ENCODE measurements at places on chromosomes 11 and 22.

DNA sequence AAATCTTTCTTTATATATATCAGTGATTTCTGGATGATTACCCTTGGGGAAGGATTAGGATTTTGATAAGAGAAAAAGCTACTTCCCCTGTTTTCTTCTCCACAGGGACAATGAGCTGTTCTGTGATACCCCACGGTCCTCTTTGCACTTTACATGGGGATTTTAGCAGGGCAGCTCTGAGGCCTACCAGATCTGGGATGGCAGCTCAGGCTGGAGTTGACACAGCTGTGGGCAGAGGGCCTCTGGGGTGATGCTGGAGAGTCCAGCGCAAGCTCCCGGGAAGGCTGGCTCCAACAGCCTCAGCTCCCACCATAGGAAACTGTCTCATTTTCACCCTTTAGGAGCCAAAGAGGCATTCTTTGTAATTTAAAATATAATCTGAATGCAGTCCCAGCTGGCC lies 383.8 kb upstream of the NARS2 start:
- no peak for ATAC-seq

DNA sequence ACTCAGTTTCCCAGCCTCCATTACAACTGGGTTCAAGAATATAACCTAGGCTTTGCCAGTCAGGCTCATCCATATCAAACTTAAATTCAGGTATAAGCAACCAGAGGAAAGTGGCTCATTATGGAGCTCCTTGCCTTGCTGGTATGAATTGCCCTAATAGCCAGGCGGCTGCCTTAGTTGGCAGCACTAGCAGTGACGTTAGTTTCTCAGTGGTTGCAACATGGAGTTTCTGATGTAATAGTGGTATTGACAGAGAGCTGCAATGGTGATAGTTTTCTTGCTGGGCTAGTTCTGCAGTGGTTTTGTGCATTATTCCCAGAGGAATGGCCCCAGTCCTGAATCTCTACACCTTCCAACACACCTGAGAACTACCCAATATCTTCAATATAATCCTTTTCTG lies 3.8 kb upstream of the TMEM123 start:
- ATAC-seq, result no peak

GRCh38 chr11:114416441-114416961 lies 16.0 kb downstream of the RBM7 start:
- no peak for ATAC-seq

DNA sequence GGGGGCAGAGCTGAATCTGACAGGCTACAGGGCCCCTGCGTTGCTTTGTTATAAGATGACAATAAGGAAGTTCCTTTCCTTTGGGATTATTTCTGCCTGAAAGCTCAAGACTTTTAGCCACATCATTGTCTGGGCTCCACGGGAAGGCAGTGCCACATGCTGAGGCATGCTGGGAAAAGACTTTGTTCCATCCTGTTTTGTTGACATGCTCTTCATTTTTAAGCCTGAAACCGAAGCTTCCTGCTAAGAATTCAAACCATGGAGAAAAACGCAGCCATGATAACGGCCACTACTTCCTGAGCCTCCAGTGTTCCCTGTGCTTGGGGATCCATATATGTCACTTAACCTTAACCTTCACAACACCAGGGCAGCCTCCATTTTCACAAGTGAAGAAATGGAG lies 5.5 kb upstream of the TCF20 start:
- ATAC-seq, result no peak

DNA sequence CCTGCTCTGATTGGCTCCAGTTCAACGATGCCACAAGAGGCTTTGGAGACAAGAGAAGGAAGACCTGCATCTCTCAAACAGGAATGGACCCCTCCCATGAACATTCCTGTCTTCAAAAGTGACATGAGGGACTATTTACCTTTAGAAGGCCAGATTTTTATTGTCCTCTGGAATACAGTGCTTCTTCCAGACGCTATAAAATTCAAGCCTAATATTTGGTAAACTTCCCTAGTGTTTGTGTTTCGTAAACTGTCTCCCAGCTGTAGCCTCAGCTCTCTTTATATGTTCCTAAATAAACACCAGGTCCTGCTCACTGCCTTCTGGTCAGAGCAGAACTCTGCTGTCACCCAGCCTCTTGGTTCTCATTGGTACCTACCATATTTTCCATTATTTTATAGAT lies 157.8 kb downstream of the CCDC34 start:
- no peak for ATAC-seq

- no peak for ATAC-seq
Measured at GRCh38 chr11:65498042-65498726, 661 bp upstream of the MALAT1 start.

DNA sequence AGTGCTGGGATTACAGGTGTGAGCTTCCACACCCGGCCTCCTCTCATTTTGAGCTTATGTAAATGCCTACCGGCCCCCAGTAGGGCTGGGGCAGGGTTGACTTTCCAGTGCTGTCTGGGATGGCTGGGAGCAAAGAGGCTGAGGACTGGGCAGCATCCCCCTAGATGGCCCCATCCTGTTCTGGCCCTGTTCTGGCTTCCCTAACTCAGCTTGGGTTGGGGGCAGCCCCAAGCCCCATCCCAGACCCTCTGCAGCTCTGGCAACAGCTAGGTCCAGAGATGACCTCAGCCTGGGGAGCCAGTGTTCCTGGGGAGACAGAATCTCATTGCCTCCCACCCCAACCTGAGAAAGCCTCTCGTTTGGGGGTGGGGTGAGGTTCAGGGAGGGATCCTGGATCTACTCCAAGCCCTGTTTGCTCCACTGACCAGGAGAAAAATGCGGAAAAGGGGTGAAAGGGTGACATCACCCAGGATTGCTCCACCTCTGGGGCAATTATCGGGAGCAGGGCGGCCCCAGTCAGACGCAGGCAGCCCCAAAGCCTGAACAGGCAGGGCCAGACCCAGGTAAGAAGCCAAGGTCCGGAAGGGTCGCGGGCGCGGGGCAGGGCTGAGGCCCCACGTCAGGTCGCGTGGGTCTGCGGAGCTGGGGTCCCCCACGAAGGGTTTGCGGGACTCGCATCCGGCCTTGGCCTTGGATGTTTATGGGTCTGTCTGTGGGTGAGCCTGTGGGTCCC lies at the start of gene PNPLA2:
PNPLA2 (plus strand) TSS at position 519 of the 733 bp plus-strand sequence. CDS start 805 bp downstream, outside the sequence.
- ATAC-seq, result no peak

- ATAC-seq, result no peak
Measured at GRCh38 chr11:82682003-82682751, 51.5 kb downstream of the FAM181B start.

GRCh38 chr11:125156346-125157117 lies 8.0 kb upstream of the PKNOX2 start:
- ATAC-seq, result no peak

GRCh38 chr11:13042873-13043342 lies 33.8 kb downstream of the RASSF10 start:
- ATAC-seq, result no peak

GRCh38 chr11:44752300-44752699 lies 25.5 kb downstream of the TSPAN18 start:
- ATAC-seq, result no peak

DNA sequence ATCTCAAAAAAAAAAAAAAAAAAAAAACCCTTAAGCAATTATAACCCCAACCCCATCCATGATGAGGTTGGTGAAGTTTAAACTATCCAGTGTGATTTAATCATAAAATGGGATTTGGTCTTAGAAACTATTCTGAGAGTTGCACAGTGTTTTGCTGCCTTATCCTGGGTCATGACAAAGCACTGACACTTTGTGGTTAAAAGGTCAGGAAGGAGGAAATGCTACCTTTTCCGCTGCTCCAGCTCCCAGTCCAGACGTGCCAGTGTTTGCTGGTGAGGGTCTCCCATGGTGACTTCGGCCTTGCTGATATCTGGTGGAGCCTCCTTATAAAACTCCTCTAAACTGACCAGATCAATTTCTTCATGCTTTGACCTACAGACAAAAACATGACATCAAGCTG lies 14.5 kb downstream of the THOC5 start:
- ATAC-seq, result no peak

DNA sequence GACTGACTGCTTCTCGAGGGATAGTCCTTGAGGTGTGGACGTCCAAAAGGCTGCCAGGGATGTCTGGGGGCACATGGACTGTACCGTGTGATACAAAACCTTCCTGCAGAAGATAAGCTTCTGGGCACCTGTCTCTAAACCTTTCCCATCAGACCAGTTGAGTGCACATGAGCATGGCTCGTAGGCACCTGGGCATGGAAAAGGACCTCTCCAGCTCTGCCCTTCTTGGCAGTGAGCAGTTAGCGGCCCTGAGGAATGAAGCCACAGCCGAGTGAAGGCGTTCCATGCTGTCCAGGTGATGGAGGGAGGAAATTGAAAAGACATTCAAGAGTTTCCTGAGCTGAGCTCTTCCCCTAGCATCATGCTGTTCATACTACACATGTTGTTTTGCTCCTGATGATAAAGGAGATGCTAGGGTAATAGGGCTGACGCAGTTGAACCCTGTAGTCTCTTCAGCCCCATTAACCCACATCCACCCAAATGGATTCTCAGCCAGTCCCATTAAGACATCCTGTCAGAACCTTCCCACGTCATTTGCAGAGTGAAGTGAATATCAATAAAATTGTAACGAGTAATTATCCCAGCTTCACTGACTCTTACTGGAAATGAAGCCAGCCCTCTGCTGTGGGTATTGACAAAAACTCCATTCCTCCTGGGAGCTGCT lies 138.6 kb downstream of the KIRREL3 start:
- ATAC-seq, result no peak

DNA sequence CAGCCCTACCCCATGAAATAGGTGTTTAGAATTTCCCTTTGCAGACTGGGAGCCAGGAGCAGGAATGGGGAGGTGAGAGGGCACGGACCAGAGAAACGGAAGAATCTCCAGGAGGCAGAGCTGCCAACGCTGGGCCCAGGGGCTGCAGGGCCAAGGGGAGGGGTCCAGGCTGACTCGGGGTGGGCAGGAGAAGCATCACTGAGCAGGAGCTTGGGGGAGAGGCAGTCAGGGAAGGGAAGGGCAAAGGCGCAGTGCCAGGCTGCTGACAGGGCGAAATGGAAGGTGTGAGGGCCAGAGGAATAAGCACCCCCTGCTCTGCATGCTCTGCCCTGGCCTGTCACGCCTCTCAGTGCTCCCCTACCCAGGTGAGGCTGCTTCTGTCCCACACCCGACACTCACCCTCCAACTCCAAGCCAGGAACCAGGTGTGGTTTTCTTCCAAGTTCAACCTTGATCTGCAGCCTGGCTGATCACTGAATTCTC lies 14.5 kb downstream of the LRRC32 start:
- no peak for ATAC-seq

- no peak for ATAC-seq
Measured at GRCh38 chr11:1425439-1425838, 35.7 kb downstream of the BRSK2 start.

DNA sequence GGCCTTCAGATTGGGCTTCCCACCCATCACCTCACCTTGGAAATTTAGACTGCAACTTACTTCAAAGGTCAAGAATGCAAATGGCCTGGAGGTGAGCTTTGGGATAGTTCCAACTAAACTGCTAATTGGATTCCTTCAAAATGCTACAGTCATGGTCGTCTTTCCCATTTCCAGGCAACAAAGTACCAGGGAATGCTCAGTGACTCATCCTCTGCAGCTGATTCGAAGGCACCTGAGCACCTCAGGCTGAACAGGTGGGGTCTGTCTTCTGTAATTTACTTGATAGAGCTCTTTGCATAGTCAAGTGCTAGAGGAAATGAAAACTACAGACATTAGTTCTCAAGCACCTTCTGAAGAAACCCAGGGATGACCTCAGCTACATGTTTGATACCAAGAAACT lies 20.5 kb upstream of the FSHB start:
- ATAC-seq, result no peak

- no peak for ATAC-seq
Measured at GRCh38 chr11:133104009-133104744, 428.1 kb downstream of the OPCML start.

DNA sequence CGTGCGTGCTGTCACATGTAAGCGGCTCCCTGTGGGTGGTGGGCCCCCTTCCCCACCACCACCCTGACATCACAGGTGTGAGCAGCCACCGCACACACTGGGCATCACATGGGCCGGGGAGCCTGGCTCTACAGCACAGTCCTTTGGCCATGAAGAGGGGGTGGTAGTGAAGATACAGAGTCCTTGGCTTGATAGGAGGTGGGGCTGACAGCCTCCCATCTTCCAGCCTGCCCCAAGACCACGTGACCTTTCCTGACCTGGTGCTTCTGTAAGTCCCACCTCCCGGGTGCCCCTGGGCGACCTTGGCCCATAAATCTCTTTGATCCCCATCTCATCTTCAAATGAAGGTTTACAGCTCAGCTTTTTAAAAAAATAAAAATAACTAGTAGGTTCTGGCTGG lies 21.2 kb upstream of the MGAT3 start:
- no peak for ATAC-seq

- no peak for ATAC-seq
Measured at GRCh38 chr11:95647355-95647754, 142.2 kb downstream of the FAM76B start.

DNA sequence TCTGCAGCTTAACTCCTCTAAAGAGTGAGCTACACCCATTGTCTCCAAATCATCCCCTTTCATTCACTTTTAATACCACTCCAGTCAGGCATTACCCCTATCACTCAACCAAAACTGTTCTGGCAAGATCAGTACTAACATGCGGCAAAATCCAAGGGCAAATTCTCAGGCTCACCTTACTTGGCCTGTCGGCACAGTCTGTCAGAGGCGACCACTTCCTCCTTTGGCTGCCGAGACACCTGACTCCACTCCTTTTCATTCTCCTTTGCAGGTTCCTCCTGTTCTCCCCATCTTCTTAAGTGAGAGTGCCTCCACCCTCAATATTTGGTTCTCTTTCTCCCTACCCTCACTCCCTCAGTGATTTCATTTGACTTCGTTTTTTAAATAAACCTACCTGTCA lies 4.2 kb downstream of the C11orf91 start:
- ATAC-seq, result no peak

DNA sequence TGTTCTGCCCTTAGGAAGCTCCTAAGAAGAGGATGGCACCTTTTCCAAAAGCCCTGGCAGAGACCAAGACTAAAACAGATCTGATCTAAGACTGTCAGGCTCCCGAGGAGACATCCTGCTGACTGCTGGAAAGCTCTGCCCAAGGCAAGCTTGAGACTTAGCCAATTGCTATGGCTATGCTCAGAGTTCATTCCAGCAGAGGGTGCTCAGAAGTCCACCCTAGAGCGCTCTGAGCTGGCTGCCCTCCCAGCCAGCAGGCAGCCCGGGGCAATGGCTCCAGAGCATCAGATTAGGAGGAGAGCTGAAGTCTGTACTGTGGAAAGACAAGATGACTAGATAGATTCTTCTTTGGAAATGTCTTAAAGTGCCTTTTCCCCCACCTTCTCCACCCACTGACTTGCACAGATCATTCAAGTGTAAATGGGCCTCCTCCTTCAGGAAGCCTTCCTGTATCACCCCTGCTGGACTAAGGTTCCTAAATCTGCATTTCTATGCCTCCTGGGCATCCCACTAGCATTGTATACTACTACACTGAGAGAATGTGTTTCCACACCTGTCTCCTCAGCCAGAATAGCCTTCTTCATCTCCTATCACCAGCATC lies 23.4 kb downstream of the LRRC55 start:
- no peak for ATAC-seq

- no peak for ATAC-seq
Measured at GRCh38 chr11:60923800-60924109, 505 bp upstream of the TMEM132A start.

DNA sequence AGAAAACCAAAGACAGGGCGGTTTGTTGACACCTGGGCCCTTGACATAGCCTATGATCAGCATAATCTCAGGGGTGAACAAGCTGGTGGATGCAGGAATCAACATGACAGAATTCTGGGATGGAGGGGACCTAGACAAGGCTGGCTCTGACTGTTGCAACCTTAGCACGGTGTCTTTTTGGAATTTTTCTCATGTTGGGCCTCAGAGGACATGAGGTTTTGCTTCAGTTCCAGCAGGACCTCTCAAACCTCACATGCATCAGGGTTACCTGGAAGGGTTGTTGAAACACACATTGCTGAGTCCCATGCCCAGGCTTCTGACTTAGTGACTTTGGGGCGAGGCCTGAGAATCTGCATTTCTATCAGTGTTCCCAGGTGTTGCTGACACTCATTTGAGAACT lies 345.6 kb upstream of the B3GAT1 start:
- no peak for ATAC-seq

Measured in activated CD4-positive, CD25-positive, alpha-beta regulatory T cell treated with anti-CD3 and anti-CD28 coated beads, Interleukin-2, amount 50 U/mL, for 24 hours (primary cell).